ENCODE measurements at places on chromosomes 2 and 18.

DNA sequence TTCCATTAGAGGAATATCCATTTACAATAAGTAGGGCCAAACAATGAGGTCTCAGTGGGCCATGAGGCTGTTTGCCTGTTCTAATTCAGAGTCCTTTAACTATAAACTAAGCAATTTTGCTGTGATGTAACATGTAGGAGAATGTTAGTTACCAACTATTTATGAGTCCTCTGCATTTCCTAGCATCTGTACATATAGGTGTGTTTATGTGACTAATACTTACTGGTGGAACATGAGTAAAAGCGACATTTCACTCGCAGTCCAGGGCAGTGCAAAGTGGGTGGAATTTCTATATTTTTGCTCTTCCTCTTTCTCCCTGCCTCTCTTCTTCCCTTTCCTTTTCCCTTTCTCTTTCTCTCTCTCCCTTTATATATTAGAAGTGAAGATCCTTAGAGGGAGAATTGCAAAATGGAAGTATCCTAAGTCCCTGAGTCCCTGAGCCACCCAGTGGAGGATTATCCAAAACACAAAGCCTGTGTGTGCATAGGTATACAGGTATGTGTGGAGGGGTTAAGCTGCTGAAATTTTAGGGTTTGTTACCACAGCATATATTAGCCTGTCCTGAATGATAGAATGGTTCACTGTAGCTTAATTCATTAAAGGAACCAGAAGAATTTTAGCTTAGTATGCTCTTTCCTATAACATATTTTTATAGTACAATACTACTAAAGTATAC lies 487.0 kb upstream of the FANCL start:
- DNase-seq: no peak

DNA sequence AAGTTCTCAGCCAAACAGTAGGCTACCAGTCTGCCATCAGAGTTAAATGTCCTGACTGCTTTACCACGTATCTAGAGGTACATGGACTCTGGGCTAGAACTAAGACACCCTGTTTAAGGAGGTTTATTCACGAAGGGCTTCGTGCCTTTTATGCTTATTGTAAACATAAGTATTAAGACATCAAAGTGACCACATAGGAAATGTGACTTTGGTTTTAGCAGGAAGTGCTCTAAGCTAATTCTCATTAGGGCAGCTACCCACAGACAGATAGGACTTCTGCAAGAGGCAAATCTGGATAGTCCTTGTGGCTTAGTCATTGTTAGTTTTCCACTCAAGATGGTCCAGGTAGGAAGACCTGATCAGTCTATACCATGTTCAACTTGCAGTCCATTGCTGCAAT lies 233.3 kb upstream of the MGAT5 start:
- DNase-seq: no peak

DNA sequence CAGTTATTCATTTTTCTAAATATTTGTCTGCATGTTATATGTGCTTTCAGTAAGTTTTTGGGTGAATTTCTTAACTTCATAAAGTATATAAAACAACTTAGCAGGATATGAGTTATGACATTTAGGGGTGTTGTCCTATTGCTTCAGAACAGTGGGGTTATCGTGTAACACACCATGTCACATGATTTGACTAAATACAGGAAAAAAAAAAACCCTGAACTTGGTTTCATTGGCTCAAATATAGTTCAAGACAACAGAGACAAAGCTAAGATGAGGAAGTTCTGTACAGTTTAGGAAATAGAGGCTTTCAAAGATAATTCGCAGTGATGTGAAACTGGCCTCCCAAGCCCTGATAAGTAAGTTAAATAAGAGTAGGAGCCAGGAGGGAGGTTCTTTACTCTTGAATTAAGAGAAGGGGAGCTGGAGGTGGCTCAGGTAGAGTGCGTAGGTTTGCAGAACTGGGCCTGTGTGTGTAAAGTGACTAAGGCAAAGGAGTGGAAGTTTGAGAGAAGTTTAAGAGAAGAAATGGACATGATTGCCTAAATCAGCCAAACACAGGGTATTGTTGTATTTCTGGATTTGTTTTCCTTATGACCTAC lies 53.9 kb downstream of the LIMS1 start:
- DNase-seq: no peak

GRCh38 chr2:150885774-150886386 lies 375.8 kb downstream of the RBM43 start:
- no peak for DNase-seq

GRCh38 chr18:79612291-79613108 lies 67.1 kb upstream of the CTDP1 start:
- no peak for DNase-seq

- DNase-seq: no peak
Observed at GRCh38 chr2:15048000-15048399, 415.5 kb downstream of the LRATD1 start.

GRCh38 chr18:45993438-45993837 lies 26.3 kb upstream of the EPG5 start:
- no peak for DNase-seq

DNA sequence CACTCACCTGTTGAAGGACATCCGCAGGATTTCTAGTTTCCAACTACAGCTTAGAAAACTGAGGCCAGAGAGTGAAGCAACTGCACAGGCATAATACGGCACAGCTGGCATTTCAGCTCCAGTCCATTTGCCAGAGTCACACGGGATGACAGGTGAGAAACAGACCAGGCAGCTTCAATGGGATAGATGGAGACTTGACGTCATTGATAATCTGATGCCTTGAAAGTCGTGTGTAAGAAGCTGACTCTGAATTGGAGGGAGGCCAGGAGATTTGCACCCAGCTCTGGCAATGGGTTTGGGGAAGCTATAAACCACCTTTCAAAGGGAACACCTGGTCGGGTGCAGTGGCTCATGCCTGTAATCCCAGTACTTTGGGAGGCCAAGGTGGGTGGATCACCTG lies 12.4 kb upstream of the DNMT3A start:
- no peak for DNase-seq

- DNase-seq: no peak
Observed at GRCh38 chr2:230153390-230153976, 66.3 kb downstream of the SP110 start.

DNA sequence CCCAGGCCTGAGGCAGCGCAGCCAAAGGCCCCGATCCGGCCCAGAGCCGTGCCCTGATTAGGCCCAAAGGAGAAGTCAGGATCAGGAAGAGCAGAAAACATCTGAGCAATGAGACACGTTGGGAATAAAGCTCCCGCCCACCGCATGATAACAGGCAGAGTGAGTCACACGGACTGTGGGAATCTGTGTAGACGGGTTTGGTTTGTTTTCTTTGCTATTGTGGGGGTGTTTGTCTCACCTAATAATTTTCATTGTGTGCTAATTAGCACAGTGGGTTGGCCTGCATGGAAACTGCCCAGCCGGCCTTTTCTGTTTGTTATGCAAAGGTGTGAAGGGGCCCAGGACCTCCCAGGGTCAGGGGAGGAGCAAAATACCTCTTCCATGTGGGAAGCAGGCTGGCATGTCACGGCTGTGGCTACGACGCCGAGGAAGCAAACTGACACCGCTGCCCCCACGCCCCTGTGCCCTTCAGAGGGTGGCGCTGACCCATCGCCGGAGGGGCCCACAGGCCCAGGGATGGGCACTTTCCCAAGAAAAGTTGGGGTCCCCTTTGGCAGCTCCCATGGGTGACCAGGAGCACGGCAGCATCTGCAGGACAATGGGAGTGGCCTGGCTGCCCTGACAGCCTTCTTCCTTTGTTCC lies 68.4 kb upstream of the CTDP1 start:
- DNase-seq: no peak

DNA sequence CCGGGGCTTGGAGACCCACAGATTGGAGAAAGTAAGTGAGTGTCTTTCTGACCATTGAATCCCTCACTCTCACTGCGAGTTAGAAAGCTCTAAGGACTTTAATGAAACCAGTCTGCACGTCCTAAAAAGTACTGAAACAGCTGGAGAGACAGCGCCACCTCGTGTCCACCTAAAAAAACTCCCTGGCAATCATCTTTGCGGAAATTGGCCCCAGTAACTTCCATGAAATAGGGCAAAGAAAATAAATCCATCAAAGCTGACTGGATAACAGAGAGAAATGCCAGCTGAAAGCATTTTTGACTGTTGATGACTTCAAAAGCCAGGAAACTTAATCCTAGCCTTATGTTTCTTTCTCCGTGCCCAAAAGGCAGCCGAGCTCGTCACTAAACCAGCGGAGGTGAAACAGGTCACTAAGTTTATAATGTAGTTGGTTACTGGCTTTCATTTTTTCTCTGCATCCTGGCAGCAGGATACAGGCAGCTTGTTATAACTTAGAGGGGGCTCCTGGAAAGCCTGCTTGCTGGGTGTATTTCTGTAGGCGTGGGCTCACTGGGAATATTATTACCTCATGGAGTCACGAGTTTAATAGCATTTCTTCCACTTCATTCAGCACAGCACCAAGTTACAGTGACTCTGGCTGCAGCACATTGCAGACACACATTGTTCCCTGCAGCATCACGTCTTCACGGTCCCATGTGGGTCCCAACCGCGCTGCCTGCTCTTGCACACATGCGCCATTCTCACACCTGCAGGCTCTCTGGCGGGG lies 266.5 kb downstream of the HRH4 start:
- peak; percentile 71 for DNase-seq

DNA sequence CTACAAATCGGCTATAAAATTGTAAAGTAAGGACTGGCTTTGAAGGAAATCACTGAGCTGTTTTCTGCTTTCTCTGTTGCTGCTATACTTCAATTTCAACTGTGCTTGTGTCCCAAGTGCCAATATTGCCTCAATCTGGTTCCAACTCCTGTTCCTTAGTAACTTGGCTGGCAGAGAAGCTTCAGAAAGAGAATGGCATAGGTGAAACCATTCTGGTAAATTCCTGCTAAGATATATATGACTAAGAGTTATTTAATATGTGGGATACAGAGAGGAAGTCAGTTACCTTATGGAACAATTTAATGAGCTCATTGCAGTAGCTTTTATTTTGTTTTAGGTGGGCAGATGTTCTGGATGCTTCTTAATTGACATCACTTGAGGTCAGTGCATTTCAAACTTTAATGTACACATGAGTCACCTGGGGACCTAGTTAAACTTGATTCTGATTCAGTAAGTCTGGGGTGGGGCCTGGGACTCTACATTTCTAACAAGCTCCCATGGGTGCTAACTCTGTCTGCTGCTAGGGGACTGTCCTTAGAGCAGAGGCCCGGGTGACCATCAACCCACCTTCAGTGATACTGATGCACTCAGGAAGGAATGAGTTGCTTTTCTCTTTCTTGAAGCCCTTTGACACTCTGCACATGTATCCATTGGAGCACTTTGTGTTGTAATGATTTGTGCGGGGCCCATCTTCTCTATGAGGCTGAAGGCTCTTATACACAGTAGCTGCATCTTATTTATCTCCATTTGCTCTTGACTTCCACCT lies 47.6 kb downstream of the LIPG start:
- DNase-seq: no peak

- DNase-seq: no peak
Observed at GRCh38 chr18:77755187-77755586, 505.5 kb downstream of the GALR1 start.
